Vein endothelial cell (primary cell): ENCODE measurements at places on chromosomes 11 and 22. TPM values are rescaled to one million over a fixed set of nuclear protein-coding genes. Genes with fewer than 3 reads are reported as not detected.

The SF1 gene
- total RNA-seq: 143 and 146 TPM in 2 replicates

The VPREB1 gene
- total RNA-seq: not detected in 2 replicates

The GUCY1A2 gene
- 1.3 and 1.4 TPM in 2 replicates for total RNA-seq

The MMP12 gene
- total RNA-seq: not detected in 2 replicates

The APOL4 gene
- total RNA-seq: 0.57 and 1.6 TPM in 2 replicates

The KDM4E gene
- not detected in 2 replicates for total RNA-seq

The TRIM22 gene
- 112 and 131 TPM in 2 replicates for total RNA-seq

The OR8G5 gene
- not detected in 2 replicates for total RNA-seq

The IGF2 gene
- 17.8 and 22.2 TPM in 2 replicates for total RNA-seq

The WDR74 gene
- total RNA-seq: 44.4 and 47.0 TPM in 2 replicates

The SCT gene
- not detected in 2 replicates for total RNA-seq

The WBP2NL gene
- 0.98 TPM in 1 of 2 replicates, not detected in the other for total RNA-seq

The NPAS4 gene
- total RNA-seq: not detected in 2 replicates

The BTG4 gene
- not detected in 2 replicates for total RNA-seq

The PLAAT2 gene
- total RNA-seq: not detected in 2 replicates

The ST14 gene
- total RNA-seq: under 0.01 TPM in 1 of 2 replicates, not detected in the other

The CPSF7 gene
- total RNA-seq: 29.7 and 34.6 TPM in 2 replicates

The TCN1 gene
- 0.10 TPM in 1 of 2 replicates, not detected in the other for total RNA-seq

The TMEM191C gene
- 0.33 and 1.2 TPM in 2 replicates for total RNA-seq

The PRODH gene
- total RNA-seq: 0.29 TPM in 1 of 2 replicates, not detected in the other

The SLC35F2 gene
- total RNA-seq: 91.1 and 107 TPM in 2 replicates

The PARVG gene
- total RNA-seq: under 0.01 and 0.33 TPM in 2 replicates

The TSPAN32 gene
- total RNA-seq: not detected in 2 replicates
